Stimulated activated CD8-positive, alpha-beta memory T cell treated with anti-CD3 and anti-CD28 coated beads, Interleukin-7, amount 100 ng/mL, for 1 hour (primary cell): ENCODE measurements at places on chromosomes 7 and 10.

- DNase-seq, result no peak
Observed at GRCh38 chr7:20228654-20229053, 11.5 kb upstream of the MACC1 start.

DNA sequence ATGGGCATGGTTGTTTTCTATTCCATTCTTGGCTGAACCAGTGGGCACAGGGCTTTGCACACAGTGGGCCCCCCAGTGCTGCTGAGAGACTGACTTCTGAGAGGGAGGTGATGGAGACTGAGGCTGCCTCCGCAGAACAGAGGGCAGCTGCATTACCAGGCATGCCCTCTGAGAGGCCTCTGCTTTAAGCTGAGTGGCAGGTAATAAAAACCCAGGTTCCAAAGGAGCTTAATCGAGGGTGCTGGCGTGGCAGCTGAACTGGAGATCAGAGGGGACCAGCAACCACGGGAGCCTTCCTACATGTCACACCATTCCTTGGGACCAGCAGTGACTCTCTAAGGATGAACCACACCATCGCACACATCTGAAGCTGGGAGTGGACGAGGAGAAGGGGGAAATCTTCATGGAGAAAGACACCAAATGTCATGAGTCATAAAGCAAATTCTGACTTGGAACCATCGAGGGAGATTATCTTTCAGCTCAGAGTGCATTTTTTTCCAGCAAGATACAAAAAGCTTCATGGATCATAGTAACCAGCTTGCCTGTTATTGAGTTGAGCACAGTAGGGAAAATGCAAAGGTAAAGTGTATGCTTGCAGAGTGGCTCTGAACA lies 24.6 kb downstream of the HIPK2 start:
- DNase-seq, result no peak

DNA sequence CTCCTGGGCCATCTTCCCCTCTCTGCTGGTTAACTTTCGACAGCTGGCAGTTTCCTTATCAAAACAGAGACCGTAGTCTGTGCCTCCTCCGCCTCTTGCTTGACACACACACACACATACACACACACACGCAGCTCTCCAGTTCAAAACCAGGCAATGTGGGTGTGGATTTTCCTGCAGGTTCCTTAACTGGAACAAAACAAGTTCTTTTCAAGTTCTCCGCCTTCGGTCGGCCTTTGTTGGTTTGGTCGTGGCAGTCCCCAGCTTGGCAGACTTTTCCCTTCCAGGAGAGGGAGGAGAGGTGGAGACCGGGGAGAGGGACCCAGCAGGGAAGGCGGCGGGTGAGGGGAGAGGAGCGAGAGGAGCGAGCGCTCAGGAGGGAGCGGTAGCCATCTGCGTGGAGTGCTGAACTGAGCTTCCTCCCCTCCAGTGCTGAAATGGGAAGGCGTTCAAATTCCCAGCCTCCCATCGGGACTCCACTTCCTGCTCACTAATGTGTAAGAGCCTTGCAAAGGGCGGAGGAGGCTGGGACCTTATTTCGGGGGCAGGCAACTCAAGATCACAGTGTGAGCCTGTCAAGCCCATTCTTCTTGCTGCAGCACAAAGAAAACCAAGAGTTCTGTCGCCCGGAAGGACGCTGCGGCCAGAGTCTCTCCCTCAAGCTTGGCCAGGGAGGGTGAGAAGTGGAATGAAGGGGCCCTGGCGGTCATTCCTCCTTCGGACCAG lies 120.6 kb downstream of the PRPF18 start:
- DNase-seq, result no peak

DNA sequence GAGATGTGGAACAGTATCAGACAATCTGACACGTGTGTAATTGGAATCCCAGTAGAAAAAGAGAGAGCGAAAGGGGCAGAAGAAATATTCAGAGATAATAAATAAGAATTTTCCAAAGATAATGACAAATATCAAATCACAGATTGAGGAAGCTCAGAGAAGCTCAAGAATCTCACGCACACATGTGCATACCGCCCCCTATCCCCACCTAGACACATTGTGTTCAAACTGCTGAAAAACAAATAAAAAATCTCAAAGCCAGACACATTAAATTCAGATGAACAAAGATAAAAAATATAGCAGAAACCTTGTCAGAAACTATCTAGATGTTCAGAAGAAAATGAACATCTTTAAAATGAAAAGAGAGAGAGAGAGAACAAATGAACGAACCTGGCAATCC lies 17.2 kb downstream of the SFR1 start:
- no peak for DNase-seq

DNA sequence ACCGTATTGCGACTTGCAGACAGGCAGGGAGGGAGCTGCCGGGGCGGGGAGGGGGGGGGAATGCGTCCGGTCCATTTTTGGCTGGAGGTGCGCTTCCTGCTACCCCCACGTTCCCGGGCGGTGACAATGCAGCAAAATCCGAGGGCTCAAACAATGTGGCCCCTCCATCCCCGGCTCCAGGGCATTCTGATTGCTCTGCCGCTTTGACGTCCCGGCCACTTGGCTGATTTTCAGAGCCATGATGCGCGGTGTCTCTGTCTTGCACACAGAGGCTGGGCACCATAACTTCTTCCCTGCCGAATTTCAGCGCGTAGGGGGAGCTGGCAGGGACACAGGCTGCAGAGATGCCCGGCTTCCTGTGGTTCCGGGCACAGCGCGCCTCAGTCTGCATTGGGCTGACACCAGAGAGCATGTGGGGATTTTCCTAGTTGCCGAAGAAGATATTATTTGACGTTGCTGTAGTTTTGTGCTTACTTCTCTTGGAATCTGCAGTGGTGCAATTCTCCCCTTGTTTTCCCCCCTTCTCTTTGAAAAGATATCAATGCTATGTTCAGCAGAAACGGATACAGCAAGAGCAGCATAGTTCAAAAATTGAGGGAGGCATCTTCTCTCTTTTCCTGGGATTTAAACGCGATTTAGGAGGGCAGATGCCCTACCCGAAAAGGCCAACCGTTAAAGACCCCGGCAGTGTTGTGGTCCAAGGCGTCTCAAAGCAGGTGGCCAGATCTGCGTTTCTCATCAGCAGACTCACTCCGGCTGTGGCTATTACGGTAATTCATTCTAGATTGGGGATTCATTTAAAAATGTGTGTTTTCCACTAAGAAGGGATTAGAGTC lies 1.4 kb downstream of the HECW1 start:
- no peak for DNase-seq

- no peak for DNase-seq
Observed at GRCh38 chr10:116771959-116772585, 29.7 kb upstream of the HSPA12A start.

DNA sequence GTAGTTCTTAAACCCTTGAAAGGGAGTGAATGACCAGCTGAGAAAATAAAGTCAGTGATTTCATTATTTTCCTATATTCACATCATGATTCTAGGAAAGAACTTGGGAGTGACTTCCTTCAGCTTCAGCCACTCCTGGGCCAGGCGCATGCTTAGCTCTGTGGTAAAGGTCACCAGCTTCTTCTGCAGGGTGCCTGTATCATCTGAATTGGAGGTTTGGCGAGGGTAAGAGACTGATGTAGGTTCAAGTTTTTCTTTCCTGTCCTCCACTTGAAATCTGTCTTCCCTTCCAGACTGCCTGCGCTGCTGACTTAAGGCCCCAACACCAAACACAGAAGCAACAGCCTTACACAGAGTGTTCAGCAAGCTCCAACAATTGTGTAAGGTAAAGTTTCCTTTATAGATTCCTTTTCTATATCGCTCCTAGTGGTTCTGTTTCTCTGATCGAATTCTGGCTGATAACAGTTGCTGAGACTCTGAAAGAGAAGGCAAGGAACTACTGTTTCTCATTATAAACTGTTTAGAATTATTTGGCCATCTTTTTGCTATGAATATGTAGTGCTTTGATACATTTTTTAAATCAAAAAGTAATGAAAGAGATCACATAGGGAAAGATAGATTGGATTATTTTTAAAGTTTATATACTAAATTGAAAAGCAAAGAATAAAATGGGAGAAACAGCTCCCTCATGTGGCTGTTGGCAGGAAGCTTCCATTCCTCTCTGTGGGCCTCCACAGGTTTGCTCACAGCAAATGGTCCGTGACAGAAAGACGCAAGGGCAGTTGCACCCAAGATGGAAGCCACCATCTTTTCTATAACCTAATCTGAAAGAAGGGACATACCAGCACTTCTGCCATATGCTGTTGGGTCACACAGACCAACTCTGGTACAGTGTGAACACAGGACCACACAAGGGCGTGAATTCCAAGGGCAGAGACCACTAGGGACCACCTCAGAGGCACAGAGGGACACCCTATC lies 14.0 kb downstream of the GATAD1 start:
- DNase-seq, result no peak

GRCh38 chr7:79923953-79924352 lies 210.7 kb upstream of the GNAI1 start:
- no peak for DNase-seq

GRCh38 chr10:95309958-95310357 lies 19.2 kb upstream of the PDLIM1 start:
- DNase-seq, result no peak

- DNase-seq, result no peak
Observed at GRCh38 chr10:36018996-36019395, 376.9 kb upstream of the FZD8 start.

DNA sequence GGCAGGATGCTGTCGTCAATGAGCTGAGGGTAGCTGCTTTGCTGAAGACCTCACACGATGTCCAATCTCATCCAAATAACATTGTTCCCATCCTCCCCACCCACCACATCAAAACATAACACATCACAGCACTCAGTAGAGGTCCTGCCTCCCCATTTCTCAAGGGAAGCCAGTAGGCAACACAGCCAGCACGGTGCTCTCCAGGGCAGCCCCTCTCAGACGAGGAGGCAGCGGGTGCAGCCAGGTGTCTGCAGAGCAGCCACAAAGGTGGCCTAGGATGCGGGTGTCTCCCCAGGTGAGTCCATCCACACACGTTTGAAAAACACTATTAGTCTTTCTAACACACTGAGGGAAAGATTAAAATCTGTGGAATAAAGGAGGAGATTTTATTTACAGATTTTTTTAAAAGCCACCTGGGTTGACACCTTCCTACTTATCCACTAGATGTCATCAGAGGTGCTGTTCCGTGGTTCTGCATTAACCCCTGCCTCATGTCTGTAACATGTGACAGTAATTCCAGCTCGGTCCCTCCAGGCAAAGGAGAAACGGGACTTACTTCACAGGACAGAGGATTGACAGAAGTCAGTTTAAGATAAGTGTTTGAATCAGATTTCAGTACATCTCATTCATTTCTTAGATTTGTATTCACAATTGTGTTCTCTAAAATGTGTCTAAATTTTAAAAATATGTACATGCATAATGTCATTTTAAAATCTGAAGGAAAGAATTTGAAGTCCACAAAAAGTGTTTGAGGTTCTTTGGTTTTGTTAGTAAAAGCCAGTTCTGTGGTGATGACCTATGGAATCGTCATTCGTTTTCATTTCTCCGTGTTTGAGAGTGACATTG lies 68.0 kb downstream of the LANCL2 start:
- DNase-seq, result no peak

DNA sequence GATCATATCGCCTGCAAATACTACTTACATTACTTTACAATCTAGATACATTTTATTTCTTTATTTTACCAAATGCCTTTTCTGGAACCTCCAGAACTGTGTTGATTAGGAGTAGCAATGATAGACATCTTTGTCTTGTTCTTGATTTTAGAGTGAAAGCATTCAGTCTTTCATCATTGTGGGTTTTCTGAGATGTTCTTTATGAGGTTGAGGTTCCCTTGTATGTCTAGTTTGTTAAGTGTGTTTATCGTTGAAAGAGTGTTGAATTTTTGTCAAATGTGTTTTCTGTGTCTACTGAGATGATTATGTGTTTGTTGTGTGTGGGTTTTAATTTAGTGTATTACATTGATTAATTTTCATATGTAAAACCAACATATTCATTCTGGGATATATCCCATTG lies 17.1 kb downstream of the SEPTIN7 start:
- no peak for DNase-seq

DNA sequence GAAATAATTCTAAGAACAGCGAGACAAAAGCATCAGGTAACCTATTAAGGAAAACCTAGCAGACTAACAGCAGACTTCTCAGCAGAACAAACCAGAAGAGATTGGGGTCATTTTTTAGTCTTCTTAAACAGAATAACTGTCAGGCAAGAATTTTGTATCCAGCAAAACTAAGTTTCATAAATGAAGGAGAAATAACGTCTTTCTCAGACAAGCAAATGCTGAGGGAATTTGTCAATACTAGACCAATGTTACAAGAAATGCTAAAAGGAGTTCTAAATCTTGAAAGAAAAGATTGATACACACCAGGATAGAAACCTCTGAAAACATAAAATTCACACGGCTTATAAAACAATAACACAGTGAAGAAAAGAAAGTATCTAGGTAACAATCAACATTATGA lies 22.6 kb downstream of the BICC1 start:
- no peak for DNase-seq

GRCh38 chr10:50438049-50438936 lies 185.5 kb downstream of the SGMS1 start:
- DNase-seq, result no peak

DNA sequence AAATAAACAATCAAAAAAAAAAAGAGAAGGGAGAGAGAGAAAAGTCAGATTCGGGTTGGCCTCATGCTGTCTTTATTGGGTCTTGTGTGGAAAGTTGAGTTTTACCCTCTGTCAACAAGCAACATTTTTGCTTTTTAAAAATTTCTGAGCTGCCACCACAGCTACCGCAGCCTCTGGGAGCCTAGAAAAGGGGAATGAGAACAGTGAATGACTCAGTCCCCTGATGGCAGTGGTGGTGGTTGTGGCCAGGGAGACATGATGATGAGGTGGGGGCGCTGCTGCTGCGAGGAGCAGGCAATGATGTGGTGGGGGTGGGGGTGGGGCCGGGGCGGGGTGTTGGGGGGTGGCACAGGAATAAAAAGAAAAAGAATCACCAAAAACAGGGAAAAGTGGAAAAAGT lies 20.0 kb upstream of the CREB3L2 start:
- DNase-seq, result no peak

DNA sequence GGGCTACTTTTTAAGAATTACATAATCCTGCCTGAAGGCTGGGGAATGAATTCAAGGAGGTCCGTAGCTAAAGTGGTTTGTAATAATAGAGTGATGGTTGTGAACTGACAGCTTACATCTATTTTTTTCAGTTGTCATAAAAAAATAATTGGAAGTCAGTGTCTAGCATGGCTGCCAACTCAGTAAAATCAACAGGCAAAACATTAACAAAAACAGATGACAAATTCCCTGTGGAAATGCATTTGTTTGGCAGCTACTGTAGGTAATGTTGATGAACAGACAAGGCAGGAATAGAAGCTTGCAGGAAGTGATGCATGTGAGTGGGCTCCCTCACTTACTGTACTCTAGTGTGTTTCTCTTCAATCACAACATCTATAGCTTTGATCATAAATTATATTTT lies 766.0 kb upstream of the POT1 start:
- no peak for DNase-seq
